ENCODE measurements at places on chromosomes 12 and 14.

GRCh38 chr14:53494587-53494986 is 341.5 kb upstream of the DDHD1 start:
- no peak for DNase-seq

DNA sequence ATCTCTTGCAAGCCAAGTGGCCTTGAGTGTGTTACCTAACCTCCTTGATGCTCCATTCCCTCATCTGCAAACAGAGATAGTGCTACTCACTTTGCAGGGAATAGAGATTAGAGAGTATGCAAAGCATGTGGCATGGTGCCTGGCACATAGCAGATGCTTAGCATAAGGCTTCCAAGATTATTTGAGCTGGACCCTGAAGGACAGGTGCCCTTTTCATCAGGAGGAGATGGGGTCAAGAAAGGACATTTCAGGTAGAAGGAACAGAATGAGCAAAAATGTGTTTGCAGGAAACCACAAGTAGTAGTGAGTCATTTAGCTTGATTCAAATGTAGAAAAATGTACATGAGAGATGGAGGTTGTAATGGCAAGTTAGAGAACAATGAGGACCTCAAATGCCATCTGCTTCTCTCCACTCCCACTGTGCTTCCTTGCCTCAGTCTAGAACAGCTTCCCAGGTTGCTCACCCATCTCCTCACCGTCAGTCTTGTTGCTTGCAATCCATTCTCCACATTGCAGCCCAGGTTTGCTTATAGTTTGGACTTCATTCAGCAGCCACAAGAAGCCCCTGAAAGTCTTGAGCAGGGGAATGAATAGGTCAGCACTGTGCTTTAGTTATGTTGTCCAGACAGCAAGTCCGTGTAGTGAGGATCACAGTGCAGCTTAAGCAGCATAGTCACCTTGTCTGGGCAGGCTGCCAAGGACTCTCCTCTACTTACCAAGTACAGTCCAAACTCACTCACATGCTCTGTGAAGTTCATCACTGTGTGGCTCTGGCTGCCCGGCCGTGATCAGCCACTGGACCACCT is 536.3 kb upstream of the CCDC196 start:
- DNase-seq, result no peak

- DNase-seq, result no peak
Observed at GRCh38 chr12:119687406-119687805, 19.5 kb downstream of the PRKAB1 start.

DNA sequence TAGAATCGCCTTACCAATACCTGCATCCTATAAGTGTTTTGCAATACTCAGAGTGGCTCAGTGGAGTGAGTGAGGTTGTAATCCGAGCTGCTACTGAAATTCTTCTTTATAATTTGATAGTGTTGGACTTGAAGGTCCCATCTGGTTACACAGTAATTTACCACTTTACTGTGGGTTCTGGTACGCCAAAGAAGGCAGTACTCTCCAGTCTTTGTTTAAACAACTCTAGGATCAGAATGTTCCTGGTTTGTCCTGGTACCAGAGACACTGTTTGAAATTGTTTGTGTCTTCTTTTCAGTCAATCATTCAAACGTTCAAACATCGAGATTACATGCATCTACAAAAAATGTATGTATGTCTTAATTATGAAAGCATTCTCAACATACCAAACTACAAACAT is 51.3 kb upstream of the AMN1 start:
- no peak for DNase-seq

DNA sequence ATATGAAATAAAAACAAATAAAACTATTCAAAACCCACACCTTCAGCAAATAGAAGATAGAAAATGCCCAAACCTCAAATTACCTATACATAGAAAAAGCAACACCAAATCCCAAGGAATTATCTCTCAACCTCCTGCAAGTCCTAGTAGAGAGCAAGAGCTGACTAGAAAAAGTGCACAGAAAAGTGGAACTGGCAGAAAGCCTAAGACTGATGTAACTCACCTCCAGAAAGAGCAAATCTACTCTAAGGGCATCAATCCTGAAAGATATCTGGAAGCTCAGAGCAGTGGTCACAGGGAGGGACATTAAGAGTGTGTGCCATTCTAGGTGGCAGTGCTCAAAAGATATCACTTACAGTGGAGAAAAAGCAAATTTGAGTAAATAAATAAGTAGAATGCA is 62.1 kb upstream of the PLEKHG7 start:
- DNase-seq, result no peak

DNA sequence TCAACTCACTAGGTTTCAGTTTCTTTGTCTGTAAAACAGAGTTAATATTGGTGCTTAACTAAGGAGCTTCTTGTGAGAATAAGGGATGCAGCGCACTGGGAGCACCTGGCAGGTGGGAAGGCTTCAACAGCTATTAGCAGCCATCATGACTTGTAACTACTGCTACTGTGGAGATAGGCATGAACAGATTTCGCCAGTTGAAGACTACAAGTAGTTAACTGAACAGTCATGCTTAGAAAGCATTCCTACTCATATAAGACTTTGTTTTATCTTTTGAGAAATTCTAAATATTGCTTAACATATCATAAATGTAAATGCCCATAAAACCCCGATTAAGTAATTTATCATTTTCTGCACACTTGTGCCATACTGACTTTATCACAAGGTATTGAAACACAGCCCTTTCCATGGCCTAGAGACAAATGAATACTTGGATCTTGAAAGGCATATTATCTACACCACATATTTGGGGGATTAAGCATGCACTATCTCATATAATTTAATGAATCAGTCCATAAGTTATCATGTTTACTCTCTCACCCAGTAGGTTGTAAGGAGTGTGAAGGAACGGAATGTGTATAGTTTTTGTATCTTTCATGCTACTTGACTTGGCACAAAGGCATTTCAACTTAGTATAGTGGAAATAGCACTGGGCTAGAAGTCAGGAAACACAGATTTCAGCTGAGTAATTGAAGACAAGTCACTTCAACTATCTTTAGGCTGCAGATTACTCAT is 16.1 kb downstream of the NTN4 start:
- DNase-seq, result no peak

- DNase-seq, result no peak
Observed at GRCh38 chr12:31474751-31475150, 116.2 kb downstream of the DENND5B start.

GRCh38 chr14:60175255-60175902 is 10.2 kb upstream of the DHRS7 start:
- DNase-seq, result no peak

DNA sequence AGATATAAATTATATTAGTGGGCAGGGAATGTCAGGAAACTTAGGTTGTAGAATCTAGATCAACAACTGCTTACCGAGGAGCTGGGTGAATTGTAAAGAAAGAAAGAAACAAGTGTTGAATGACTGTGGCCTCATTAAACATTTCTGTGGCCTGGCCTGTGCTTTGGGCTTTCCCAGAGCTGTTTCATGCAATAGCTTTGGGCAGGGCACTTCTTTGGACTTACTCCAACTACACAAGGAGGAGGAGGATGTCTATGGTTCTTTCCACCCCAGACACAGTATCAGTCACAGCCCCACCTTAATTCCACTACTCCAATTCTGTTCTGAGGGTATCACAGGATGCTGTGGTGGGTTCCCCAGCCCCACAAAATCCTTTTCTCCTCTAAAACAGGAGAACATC is 38.0 kb downstream of the DPF3 start:
- DNase-seq, result no peak

DNA sequence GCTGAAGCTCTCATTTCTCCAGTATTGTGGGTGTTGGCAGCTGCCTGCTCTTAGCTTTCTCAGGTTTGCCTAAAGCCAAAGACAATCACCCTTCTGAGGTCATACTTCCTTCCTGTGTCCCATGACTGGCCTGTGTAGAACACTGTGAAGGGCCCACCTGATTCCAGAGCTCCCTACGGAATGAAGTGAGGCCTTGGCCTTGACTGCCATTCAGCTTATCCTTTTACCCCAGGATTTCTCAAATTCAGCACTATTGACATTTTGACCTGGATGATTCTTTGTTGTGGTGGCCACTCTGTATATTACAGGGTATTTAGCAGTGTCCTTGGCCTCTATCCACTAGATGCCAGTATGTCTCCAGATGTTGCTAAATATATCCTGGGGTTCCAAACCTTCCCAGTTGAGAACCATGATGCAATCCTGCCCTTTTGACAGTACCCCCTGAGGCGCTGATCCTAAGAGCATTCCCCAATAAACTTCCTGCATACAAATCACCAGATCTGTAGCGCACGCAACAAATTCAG is 112.3 kb upstream of the KRR1 start:
- DNase-seq, result no peak

DNA sequence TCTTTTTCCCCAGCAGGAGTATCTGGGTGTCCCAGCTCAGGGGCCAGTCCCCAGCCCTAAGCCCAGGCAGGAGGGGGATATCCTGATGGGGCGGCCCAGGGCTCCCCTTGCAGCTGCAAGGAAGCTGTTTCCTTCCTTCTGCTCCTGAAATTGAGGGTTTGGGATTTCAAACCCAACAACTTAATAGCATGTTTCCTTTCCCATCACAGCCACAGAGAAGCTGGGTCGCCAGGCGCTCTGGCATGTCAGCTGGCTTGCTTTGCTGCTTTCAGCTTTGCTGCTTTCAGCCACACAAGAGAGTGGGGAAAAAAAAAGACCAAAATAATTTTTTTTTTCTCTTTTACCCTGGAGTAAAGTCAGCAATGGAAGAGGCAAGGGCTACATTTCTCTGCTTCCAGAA is 30.0 kb downstream of the HVCN1 start:
- DNase-seq, result no peak

GRCh38 chr12:51362307-51362706 is 15.8 kb upstream of the CELA1 start:
- no peak for DNase-seq

Measured in ureter (tissue), 1 donor.